Esophagus squamous epithelium (tissue), 5 donors: ENCODE measurements at places on chromosomes 12 and 14.

- no peak for DNase-seq
Observed at GRCh38 chr12:7915661-7916403, 20.2 kb downstream of the SLC2A3 start.

GRCh38 chr12:132429946-132430643 is 59.9 kb upstream of the FBRSL1 start:
- DNase-seq, result no peak

DNA sequence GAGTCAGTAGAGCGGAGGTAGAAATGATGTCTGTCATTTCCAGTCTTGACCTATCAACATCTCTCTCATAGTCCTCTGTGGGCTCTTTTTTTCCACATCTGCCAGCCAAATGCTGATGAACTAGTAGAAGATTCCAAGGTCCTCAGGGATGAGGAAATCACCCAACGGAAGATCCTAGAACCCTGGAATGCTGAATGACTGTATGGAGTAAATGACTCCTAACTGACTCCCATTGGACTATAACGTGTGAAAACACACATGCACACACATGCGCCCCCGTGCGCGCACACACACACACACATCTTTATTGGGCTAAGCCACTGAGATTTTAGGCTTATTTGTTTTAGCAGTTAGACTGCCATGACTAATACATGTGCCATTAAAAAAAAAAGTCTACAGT is 159.2 kb downstream of the MYRFL start:
- DNase-seq, result no peak

DNA sequence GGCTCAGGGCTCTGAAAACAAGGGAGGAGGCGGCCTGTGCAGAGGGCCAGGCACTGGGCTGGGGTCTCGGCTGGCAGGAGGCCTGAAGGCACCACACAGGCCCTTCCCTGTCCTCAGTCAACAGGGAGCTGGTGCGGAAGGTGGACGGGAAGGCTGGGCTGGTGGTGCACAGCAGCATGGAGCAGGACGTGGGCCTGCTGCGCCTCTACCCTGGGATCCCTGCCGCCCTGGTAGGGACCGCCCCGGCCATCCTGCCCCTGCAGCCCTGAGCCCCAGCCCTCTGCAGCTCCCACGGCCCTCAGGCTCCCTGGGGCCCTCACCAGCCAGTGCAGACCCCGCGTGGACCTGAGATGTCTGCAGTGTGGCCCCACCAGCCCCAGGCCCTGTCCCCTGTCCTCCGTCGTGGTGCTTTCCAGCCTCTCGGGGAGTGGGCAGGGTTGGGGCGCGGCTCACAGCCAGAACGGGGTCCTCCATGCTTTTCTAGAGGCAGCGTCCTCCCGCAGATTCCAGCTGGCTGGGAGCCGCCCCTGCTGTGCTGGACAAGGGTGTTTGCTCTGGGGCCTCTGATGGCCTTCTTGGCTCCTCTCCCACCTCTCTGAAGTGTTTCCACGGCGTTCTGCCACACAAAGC is 18.1 kb downstream of the ASPG start:
- DNase-seq, result no peak

GRCh38 chr12:50533971-50534370 is 29.2 kb downstream of the DIP2B start:
- no peak for DNase-seq

GRCh38 chr12:9870286-9870866 is 1.2 kb upstream of the CLEC2B start:
- DNase-seq, result no peak

DNA sequence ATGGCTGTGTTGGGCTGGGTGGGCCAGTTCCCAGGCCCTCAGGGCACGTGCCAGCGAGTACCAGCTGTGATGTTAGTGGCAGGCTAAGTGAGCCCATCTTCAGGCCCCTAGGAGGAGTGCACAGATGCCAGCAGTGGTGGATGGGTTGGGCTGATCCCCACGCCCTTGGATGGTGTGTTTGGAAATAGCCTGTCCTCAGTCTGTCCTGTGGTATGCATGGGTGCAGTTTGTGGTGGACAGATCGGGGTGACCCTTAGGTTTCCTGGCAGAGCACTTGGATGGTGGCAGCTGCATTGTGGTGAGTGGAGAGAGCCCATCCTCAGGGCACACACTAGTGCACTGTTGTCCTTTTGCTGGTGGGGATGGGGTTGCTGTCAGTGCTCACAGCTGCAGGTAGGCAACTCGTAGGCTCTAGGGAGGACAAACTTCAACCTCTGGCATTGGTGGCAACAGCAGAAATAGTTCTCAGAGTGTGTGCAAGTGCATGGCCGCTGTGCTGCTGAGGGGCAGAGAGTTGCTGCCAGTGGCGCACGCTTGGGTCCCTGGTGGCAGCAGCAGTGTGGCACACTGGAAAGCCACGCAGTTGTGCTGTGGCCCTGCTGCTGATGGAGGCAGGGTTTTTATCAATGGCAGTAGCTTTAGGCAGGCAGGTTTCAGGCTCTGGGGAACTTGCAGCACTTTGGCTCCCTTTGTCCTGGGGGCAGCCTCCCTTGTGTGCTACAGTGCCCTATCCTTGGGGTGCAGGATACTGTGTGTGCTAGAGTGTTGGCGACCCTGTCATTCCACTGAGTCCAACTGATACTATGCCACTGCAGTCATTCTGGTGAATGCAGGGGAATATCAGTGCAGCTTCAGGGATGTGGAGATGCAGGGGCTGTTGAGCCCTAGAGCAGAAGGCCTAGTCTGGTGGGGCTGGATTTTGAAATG is 65.5 kb downstream of the FBXO33 start:
- no peak for DNase-seq

DNA sequence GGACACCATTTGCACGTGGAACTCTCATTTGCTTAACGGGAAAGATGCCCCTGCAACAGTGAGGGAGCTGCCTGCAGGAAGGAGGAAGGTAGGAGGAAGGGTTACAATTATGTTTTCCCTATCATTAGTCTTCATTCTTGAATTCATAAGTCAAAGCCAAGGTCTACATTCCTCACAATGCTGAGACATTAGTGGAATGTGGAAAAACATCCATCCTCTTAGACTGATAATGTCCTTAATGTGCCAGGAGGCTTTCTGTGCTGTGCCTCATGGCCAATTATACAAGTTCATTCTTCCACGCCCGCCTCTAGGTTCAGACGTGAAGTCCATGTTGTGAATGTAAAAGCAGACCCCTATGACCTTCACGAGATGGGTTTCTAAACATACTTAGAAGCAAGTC is 1212.4 kb upstream of the TMEM132C start:
- no peak for DNase-seq

DNA sequence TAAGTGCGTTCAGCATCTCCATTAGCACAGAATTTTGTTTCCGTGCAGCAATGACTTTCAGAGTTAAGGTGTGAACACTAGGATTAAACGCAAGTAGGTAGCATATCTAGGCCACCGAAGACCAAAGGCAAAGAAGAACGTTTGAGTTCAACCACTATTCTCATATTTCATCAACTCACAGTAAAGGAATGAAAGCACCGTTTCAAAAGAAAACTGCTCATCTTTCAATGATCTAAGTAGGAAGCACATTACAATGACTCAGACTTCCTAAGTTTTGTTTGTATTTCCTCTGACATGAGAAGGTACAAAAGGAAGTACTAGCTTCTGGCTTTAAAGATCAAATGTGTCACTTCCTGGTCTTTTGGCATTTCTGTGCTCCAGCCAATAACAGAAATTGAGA is 57.6 kb downstream of the ACADS start:
- DNase-seq, result no peak

GRCh38 chr14:21229821-21230220 is 39.4 kb downstream of the HNRNPC start:
- DNase-seq, result no peak

- DNase-seq, result no peak
Observed at GRCh38 chr14:61179061-61179690, 102.0 kb downstream of the TMEM30B start.

DNA sequence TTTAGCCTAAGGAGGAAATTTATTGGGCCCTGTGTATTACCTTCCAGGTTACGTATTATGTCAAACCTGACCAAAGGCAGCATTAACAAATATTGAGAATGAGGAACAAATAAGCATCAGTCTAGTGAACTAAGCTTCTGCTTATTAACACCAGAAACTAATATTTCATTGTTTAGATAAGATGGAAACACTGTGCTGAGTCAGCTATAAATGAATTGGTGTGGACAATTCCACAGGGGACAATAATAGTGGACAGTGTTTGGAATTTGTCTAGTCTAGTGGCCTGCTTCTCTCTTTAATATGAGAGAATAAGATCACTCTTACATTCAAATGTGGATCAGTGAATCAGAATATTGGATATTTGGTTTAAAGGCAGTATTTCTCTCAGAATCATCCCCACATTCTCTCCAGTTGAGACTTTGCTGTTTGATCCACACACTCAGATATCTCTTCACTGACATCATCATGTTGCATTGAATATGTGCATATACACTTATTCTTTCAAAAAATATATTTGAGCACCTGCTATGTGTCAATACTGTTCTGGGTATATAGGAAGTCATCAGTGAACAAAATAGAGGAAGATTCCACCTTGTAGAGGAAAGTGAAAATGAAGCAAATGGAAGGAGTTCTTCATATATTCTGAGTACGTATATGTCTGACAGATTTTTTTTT is 136.3 kb downstream of the DIO2 start:
- DNase-seq, result no peak

DNA sequence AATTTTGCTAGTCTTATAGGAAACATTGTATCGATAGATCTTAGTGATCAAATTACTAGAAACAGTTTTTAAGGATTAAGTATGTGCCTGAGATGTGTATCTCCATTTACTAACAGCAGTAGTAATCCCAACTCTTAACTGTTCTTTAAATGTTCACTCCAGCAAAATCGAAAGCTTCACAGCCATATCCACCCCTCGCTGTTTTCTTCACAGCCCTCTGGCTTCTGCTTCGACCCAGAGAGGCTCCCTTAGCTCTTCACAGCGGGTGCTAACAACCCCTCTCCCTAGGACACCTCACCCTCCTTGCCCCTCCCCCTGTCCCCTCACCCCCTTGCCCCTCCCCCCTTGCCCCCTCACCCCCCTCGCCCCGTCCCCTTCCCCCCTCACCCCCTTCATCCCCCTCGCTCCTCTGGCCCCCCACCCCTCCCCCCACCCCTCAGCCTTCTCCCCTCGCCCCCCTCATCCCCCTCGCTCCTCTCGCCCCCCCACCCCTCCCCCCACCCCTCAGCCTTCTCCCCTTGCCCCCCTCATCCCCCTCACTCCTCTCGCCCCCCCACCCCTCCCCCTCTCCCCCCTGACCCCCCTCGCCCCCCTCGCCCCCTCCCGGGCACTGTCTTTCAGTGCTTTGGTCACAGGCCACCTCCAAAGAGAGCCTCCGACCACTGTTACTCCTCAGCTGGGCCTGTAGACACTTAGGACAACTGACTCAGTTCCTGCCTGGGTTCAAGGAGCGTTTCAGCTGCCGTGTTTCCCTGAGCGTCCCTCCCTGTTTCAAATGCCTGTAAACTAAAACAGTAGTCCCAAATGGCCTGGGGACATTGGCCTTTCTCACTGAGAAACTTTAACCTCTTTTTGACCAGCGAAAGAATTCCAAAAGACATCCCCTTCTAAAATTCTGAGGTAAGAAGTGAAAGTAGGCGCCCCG is 46.0 kb upstream of the DYNC1H1 start:
- DNase-seq, result no peak

DNA sequence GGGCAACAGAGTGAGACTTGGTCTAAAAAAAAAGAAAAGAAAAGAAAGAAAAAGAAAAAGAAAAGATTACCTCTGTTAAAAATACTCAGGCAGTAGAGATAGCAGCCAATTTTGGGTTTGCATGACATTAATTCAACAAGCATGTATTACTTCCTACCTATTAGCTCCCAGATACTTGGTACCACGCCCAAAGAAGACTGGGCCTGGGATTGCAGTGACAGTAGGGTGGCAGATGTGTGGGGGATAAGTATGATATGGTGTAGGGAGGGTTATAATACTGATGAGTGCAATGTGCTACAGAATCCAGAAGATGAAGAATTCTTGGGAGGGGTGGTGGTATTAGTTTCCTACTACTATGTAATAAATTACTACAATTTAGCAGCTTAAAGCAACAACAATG is 46.4 kb upstream of the FOS start:
- no peak for DNase-seq

DNA sequence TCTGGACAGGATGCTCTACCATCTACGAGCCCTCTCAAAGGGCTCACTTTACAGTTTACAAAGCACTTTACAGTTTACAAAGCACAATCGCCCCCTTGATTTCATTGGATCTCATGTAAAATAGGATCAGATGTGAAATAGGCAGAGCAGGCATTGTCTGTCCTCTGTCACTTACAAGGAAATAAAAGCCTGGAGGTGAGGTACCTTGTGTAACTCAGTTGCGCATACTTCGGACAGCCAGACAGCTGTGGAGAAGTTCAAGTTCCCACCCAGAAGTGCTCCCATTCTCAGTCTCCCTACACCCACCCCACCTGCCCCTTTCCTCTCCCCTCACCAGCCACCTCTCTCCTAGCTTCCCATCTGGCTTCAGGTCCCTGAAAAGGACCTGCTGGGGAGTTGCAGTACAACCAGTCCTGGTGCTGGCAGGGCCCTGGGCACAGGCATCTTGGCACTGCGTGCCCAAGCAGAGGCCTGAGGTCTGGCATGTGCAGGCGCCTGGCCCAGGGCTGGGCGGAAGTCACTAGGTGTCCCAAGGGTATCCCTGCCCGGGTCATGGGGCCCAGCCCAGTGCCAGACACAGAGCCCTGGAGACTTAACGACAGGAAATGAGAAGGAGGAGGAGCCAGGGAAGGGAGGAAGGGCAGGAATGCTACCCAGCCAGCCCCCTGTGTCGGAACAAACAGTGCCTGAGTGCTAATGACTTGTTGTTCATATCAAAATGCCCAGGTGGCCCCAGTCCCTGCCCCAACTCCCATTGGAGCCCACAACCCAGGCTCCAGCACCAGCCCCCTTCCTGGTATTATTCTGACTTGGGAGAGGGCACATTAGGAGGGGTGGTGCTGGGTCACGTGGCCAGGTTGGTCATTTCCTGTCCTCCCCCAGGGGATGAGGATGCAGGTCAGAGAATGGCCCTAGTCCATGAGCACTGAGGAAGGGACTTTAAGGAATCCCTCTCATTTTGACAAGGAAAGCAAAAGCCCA is 5.4 kb downstream of the RAPGEF3 start:
- no peak for DNase-seq

GRCh38 chr12:6285063-6285477 is 25.4 kb upstream of the PLEKHG6 start:
- no peak for DNase-seq

GRCh38 chr12:80230068-80230467 is 130.7 kb downstream of the OTOGL start:
- no peak for DNase-seq

DNA sequence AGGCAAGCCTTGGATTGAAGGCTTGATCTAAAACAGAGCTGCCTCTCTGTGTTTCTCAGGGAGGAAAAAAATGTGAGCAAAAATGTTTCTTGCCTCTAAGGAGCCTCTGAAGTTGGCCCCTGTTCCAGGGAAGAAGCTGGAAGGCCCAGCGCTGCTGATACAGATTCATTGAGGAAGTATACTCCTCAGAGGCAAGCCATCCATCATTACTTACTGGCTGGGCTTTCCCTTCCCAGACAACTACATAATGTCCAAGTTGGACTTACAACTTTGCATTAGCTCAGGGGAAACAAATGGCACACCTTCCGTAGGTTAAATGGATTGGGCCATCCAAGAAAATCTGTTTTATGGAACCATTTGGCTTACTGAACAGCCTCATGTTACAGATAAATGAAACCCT is 263.7 kb upstream of the SEL1L start:
- no peak for DNase-seq

- DNase-seq, result no peak
Observed at GRCh38 chr12:18066666-18067065, 23.3 kb downstream of the RERGL start.
